ENCODE measurements at places on chromosomes 6 and 20.

- no peak for DNase-seq
Observed at GRCh38 chr20:55095745-55096400, 620.5 kb downstream of the DOK5 start.

DNA sequence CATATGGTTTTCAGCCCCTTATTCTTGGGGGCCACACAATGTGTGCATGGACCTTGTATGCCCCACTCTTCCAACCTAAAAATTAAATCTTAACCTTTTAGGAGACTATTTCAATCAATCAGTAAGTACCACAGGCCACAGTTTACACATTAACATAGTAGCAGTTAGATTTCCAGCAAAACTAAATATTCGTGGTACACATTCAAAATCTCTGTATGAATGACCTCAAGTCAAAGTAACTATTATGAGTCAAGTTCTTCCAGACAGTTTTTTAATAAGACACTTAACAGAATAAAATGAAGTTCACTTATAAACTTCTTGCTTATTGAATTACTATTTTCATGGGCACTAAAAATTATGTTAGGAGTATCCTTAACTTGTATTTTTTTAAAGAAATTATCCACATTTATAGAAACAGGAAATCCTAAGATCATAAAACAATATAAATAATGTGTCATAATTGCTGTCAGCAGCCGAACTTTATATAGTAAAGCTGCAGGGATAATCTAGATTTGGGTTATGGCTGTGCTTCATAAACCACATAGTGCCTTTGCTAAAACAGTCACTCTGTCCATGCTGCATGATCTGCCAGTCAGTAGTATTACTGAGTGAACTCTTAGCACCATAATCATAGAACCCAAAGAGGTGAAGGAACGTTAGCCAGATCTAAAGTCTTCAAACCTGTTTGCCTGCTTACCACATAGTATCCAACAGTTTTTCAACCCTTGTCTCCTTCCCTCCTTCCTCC, 21.7 kb downstream of the SEC63 start:
- no peak for DNase-seq

DNA sequence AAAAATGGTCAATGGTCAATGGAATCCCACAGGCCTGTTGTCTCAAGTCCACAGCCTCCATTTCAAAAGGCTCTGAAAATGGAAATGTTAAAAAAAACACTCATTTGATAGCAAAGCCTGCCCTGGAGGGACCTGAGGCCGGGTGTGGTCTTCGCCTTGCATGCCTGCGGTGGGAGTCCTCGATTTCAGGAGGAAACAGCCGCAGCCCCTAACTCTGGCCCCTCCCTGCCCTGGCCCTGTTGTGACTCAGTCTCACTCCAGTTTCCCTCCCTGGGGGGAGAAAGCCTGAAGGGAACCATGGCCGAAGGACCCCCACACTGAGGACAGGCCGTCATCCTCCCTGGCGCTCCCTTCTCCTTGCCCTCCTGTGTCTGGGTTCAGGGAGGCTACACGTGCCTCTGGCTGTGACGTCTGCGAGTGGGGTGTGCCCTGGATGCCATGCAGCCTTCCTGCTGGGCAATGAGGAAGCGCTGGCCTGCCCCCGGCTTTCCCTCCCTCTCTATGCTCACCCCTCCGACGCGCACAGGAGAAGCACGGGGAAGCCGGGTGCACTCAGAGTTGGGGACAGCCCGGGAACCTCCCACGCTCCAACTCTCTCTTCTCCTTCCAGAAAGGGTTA, 9.2 kb downstream of the BHLHE23 start:
- no peak for DNase-seq

- no peak for DNase-seq
Observed at GRCh38 chr6:34673064-34673463, 23.5 kb downstream of the ILRUN start.

DNA sequence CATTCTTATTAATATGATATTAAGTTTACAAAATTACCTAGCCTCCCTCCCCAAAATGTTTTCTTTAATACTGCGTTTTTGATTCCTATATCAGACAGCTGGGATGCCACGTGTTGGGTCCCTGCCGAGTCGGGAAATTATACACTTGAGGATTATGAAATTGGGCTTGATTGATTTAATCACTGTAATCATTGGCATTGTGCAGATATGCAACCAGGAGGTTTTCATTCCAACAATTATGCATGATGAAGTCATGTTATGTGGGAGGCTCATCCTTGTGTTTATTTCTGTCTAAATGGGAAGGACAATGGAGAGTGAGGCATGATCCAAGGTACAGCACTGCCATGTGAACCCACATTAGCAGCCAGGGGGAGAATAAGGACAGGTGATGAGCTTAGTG, 30.6 kb upstream of the RIPOR2 start:
- no peak for DNase-seq

- no peak for DNase-seq
Observed at GRCh38 chr6:45378334-45378926, 696 bp upstream of the SUPT3H start.

DNA sequence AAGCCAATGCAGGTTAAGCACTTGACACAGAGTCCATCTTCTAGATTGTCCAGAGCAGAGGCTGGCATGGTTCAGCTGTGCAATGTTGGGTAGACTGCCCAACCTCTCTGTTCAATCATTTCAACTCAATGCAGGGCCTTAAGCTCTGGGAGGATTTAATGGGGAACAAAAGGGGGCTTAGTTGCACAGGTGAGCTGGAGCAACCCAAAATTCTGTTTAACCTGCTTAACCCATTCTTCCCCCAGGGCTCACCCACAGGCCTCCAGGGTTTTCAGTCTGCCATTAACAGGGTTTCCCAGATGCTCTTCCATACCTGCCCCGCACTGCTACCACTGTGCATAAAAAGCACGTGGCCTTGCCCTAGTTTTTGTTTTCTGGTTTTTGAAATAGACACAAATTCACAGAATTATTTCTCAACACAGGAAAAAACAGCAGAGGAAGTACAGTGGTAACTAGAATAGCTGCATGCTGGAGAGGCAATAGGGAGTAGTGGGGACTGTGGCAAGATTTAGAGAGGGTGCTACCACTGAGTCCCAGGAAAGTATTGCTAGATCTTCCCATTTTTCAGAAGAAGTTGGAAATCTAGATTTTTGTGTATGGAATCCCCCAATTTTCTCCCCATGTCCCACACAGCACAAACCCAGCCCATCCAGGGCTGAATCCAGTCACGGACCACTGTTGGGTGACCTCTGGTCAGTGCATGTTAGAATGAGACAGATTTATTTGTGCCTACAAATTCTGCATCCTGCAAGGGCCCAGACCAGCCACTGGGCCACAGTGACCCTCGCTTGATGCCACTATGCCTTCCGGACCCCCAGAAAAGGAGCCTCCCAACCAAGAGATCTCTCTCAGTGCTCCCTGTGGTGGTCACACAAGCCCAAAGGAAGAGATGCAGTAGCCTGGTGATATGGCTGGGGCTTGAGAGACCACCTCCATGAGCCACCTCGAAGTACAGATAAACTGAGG, 4.6 kb downstream of the PTGIS start:
- DNase-seq, result no peak

GRCh38 chr6:5087389-5087788, 2.2 kb downstream of the PPP1R3G start:
- no peak for DNase-seq

DNA sequence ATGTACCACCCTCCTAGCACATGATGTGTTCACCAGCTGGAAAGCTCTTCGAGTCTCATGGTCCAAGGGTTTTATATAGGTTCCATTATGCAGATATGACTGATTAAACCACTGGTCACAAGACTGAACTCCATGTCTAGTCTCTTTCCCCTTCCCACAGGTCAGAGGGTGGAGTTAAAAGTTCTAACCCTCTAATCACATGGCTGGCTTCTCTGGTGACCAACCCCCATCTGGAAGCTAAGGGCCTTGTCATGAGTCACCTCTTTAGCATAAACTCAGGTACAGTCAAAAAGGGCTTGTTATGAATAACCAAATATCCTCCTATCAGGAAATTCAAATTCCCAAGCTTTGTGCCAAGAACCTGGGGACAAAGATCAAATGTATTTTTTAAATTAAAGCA, 52.0 kb upstream of the KLHL31 start:
- DNase-seq, result no peak

GRCh38 chr6:305371-306206, 13.3 kb downstream of the DUSP22 start:
- DNase-seq, result no peak

DNA sequence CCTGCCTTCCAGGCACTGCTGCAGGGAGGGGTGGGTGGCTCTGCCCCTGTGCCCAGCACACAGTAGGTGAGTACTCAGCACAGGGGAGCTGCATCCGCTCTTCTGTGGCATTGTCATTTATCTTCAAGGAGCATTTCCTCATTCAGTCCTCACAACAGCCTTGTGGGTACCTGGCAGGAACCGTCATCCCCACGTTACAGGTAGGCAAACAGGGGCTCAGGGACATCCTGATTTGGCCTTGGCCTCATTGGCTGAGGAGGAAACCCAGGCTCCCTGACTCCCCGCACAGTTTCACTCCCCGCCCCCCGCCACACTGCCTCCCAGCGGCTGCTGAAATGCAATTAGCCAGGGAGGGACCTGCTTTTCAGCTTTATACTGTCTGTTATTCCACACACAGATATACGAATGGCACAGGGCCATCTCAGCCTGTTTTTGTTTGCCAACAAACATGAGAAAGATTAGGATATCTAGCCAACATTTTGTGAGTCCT, 24.2 kb upstream of the PNPLA1 start:
- DNase-seq, result peak; percentile 44
